Stimulated activated CD4-positive, alpha-beta T cell treated with anti-CD3 and anti-CD28 coated beads, Interleukin-1b, Interleukin-23, amount 100 ng/mL, for 48 hours (primary cell): ENCODE measurements at places on chromosomes 7 and 10.

DNA sequence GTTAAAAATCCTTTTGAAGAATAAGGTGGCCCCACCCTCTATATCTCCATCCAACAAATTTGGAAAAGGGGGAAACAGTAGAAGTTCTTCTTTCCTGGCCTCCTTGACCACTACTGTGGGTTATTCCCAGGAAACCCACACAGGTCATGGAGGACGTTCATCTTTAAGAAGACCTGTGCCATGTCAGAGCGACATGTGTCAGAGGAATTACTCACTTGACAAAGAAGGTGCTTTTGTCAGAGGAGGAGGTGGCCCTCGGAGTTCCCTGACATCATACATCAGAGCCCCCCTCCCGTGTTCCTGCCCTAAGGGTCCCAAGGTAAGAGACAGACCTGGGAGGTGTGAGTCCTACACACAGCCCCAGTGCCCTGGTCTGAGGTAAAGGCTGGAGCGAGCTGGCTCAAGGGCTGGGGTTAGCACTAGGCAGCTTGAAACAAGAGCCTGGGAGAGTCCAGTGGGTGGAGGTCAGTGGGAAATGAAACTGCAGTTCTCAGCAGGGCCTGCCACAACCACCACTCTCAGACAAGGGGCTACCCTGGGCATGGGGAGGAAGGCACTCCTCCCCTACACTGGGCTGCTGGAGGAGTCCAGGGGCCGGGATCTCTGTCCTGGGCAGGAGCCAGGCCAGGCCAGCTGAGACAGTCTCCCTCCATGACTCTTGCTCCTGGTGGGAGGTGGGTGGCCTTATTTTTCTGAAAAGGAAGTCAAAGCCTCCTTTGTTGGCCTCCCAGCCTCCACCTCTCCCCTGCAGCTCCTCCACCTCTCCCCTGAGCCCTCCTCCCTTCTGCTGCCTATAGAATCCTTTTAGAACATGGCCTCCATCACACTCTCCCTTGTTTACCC is 21.8 kb upstream of the ZMIZ1 start:
- no peak for DNase-seq

DNA sequence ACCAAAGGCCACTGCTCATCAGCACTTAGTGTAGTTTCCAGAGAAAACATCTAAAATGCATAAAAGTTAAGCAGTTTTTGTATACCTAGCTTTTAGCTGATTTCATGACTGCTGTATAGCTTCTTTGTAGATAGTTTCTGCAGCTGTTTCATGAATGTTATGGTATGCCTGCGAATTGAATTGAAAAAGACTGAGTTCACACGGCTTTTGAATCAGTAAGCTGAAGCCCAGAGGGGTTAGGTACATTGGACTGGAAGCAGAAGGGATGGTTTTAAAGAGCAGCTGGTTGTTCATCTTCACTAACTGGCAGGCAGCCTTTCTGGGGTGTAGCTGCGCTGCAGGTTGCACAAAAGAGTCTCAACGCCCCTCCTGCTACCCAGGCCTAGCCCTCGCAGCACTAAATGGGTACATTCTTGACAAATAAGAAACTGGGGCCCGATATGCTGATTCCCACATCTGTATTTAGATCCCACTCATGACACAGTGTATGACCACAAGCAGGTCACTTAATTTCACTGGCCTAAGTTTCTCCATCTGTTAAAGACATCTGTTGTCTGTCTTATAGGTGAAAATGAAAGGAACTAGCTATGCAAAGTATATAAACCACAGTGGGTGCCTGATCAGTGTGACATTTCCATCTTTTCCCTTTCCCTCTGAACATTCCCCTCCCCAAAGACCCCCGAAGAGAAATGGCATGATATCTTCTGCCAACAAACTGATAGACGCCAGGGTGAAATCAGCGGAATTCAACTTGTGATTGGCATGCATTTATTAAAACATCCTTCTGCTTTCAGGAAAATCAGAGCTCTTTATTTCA is 85.9 kb upstream of the AGBL3 start:
- DNase-seq: no peak

GRCh38 chr10:131431978-131432690 is 120.6 kb upstream of the TCERG1L start:
- DNase-seq: no peak

- no peak for DNase-seq
These were observed 144.6 kb upstream of the TMEM106B start for GRCh38 chr7:12066521-12066920.

DNA sequence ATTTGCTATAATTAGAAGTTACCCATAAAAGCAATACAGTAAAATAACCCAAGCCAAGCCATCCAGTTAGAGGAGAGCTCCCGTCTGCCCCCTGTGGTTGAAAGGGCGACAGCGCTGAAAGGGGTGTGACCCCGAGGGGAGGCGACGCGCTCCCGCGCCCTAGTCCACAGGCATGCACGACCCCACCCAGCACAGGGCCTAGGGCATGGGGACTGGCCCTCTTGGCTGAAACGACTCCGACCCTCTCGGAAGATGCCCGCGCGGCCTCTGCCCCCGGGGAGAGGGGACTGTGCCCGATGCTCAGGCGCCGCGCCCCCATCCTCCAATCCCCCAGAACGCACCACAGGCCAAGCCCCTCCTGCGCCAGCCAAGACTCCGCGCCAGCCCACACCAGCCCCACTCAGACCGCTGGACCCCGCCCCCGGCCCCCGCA is 64.0 kb downstream of the CSGALNACT2 start:
- DNase-seq: peak; percentile 62

- DNase-seq: no peak
These were observed 35.4 kb downstream of the LRRC4 start for GRCh38 chr7:127995881-127996215.

GRCh38 chr7:134179036-134180011 is 52.2 kb downstream of the LRGUK start:
- no peak for DNase-seq

GRCh38 chr10:112711366-112711765 is 238.7 kb upstream of the TCF7L2 start:
- DNase-seq: no peak

- DNase-seq: no peak
These were observed 205.8 kb upstream of the SLC26A5 start for GRCh38 chr7:103651593-103652377.

GRCh38 chr7:91892821-91893340 is 12.4 kb upstream of the MTERF1 start:
- no peak for DNase-seq

DNA sequence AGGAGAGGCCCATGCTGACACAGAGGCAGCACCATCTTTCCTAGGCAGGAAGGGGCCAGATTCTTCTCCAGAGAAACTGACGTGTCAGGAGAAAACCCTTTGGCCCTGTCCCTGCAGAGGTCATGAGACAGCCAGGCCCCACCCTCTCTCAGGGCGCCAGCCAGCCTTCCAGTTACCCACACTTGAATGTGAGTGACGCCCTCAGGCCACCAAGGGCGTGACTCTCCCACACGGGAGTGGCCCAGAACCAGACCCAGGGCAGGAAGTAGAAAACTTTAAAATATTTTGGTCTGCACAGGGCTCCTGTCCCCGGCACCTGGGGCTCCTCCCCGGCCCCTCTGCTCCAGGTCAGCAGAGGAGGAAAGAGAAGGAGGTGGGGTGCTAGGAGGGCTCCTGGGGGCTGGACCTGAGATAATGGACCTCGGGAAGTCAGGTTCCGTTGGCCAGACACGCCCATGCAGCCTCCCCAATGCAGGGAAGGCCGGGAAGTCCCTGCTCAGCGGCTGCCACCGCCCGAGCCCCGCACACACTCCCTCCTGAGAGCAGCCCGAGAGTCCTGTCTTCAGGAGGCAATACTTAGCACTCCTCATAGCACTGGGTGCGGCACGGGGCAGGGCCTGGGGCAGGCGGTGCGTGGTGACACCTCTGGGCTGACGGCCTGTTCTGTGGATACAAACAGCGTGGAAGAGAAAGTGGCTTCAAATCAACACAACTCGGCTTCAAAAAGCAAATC is 67.0 kb upstream of the CFAP46 start:
- no peak for DNase-seq

DNA sequence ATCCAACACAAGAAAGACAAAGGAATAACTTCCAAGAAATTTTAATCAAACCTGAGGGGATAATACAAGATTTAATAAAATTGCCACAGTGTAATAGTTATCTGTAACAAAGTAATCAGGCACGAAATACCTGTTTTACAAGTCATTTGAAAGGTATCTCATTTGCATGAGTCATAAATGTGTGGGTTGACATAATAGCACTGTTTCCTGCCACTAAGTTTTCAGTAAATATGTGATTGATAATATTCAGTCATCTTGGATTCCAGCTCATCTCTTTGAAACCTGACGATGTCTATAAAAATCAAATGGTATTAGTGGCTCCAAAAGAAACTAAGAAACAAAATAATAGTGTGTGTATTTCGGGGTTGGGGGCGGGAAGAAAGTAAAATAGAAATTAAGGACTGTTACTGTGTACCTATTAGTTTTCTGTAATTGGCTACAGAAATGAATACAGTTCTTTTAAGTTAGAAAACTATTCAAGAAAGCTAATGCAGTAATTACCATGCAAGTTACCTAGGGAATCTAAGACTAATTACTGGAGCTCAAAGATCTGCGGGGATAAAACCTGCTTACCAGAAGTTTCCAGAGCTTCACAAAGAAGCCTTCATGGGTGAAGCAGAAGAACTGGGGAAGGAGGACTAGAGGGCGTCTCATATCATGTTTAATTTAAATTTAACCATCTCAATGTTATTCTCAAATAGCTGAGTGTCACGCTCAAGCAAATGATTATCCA is 100.7 kb downstream of the ST8SIA6 start:
- no peak for DNase-seq

DNA sequence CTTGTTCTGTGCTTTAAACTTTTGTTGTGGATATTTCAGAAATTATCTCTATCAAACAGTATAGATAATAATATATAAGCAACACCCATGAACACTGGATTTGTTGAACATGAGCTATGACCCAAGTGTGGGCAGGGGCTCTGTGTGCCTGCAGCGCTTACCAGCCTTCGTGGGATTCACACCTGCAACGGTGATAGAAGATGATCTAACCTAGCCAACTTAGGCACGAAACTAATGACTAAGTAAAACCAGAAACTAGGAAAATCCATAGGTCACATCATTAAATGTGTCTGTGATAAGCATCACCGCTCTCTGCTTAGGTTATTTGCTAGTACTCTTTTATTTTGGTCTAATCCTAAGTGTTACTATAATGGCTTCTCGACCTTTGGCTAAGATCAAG is 18.0 kb downstream of the SPAG6 start:
- peak; percentile 45 for DNase-seq

GRCh38 chr7:30027065-30027456 is 559 bp upstream of the FKBP14 start:
- DNase-seq: peak; percentile 17

GRCh38 chr7:22896917-22897316 is 74.3 kb upstream of the TOMM7 start:
- DNase-seq: no peak

GRCh38 chr7:80440883-80441282 is 71.0 kb downstream of the GNAT3 start:
- no peak for DNase-seq

- DNase-seq: no peak
These were observed 7.3 kb upstream of the ASB4 start for GRCh38 chr7:95478272-95479037.

- no peak for DNase-seq
These were observed 106.3 kb upstream of the SVIL start for GRCh38 chr10:29740981-29741545.

GRCh38 chr7:90690159-90690858 is 94.2 kb downstream of the CDK14 start:
- DNase-seq: no peak
